ENCODE measurements at places on chromosomes 12 and 14.

DNA sequence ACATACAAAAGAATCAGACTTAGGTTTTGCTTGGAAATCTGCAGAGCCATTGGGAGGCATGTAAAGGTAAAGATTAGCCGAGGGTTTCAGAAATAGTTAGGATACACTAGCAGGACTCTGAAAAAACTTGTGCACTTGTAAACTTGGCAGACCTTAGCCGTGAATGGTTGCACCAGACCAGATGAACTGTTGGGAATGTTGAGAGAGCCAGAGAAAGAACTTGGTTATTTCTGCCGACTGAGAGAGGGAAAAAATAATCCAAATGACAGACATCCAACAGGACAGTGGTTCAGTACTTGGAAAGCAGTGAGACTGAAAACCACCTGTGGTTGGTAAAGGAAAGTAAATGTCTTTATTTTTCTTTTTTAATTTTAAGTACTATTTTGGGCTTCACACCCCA, 222.5 kb upstream of the DDHD1 start:
- no peak for DNase-seq

- DNase-seq: no peak
These were observed 35.3 kb upstream of the PLEKHD1 start for GRCh38 chr14:69449216-69449615.

DNA sequence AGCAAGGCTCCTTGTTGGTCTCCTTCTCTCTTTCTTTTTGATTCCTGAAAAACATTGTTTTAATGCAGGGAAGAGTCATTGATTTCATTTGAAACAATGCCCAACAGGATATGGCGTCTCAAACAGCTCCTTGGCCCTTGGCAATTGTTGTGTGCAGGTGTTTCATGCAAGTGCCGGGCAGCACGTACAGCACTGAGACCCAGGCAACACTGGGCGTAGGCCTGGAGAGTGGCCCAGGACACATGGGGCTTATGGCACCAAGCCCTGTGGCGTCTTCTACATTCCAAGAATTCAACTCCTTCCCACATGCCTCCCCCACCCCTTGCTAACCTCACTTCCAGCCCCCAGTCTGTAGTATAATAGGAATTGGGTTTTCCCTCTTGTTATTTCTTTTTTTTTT, 230.4 kb downstream of the SPTSSA start:
- no peak for DNase-seq

GRCh38 chr12:93322784-93323183, 54.9 kb upstream of the NUDT4 start:
- no peak for DNase-seq

- DNase-seq: no peak
These were observed 9.7 kb downstream of the SLC25A47 start for GRCh38 chr14:100332797-100333196.
